Right atrium auricular region (tissue), 2 donors: ENCODE measurements at places on chromosomes 7 and 10. TPM values are rescaled to one million over a fixed set of nuclear protein-coding genes. Genes with fewer than 3 reads are reported as not detected.

Gene OR6B1
- total RNA-seq: not detected

Gene PDE1C
- 35.7 TPM for total RNA-seq

Gene SPAM1
- total RNA-seq: not detected

Gene COBL
- 26.3 TPM for total RNA-seq

Gene C10orf105
- total RNA-seq: 1.3 TPM

Gene ENO4
- not detected for total RNA-seq

Gene ASZ1
- total RNA-seq: not detected

Gene LRRC18
- not detected for total RNA-seq

Gene BCCIP
- total RNA-seq: 34.1 TPM

Gene GALNT17
- total RNA-seq: 4.0 TPM

Gene PAX2
- total RNA-seq: not detected

Gene DNAH11
- total RNA-seq: 3.5 TPM

Gene POMZP3
- total RNA-seq: 10.1 TPM

Gene FGFBP3
- 0.26 TPM for total RNA-seq

Gene LLCFC1
- total RNA-seq: not detected

Gene C10orf53
- not detected for total RNA-seq

Gene SLC26A5
- not detected for total RNA-seq

Gene NAT16
- total RNA-seq: not detected

Gene OPN1SW
- not detected for total RNA-seq

Gene TMEM176A
- 56.3 TPM for total RNA-seq

Gene PRF1
- total RNA-seq: 1.1 TPM

Gene HABP2
- total RNA-seq: not detected

Gene FOXL3
- total RNA-seq: not detected

Gene CRYGN
- total RNA-seq: not detected

Gene CCDC136
- 2.6 TPM for total RNA-seq

Gene PFKP
- total RNA-seq: 119 TPM

Gene ITPRID1
- not detected for total RNA-seq

Gene PLAC9
- total RNA-seq: 36.3 TPM

Gene SLC29A4
- total RNA-seq: 3.7 TPM

Gene CFAP58
- total RNA-seq: 3.5 TPM

Gene MINDY3
- total RNA-seq: 15.1 TPM

Gene SYCE1
- total RNA-seq: 1.1 TPM

Gene CHAT
- total RNA-seq: not detected

Gene CCDC3
- 10.0 TPM for total RNA-seq

Gene CLRN3
- total RNA-seq: not detected

Gene SLC26A3
- total RNA-seq: not detected

Gene CEP55
- 0.24 TPM for total RNA-seq

Gene AZGP1
- total RNA-seq: 11.3 TPM

Gene RAB19
- total RNA-seq: not detected

Gene NUPR2
- not detected for total RNA-seq

Gene AKR1C8
- total RNA-seq: not detected

Gene OR2A42
- 0.39 TPM for total RNA-seq

Gene PAPOLB
- 0.11 TPM for total RNA-seq

Gene ATG9B
- not detected for total RNA-seq

Gene SKIDA1
- 2.1 TPM for total RNA-seq

Gene C7orf33
- not detected for total RNA-seq

Gene ORC5
- 11.9 TPM for total RNA-seq

Gene MYL10
- total RNA-seq: not detected

Gene VSIR
- 36.1 TPM for total RNA-seq
